Common myeloid progenitor, CD34-positive (primary cell): ENCODE measurements at places on chromosomes 3 and 15.

DNA sequence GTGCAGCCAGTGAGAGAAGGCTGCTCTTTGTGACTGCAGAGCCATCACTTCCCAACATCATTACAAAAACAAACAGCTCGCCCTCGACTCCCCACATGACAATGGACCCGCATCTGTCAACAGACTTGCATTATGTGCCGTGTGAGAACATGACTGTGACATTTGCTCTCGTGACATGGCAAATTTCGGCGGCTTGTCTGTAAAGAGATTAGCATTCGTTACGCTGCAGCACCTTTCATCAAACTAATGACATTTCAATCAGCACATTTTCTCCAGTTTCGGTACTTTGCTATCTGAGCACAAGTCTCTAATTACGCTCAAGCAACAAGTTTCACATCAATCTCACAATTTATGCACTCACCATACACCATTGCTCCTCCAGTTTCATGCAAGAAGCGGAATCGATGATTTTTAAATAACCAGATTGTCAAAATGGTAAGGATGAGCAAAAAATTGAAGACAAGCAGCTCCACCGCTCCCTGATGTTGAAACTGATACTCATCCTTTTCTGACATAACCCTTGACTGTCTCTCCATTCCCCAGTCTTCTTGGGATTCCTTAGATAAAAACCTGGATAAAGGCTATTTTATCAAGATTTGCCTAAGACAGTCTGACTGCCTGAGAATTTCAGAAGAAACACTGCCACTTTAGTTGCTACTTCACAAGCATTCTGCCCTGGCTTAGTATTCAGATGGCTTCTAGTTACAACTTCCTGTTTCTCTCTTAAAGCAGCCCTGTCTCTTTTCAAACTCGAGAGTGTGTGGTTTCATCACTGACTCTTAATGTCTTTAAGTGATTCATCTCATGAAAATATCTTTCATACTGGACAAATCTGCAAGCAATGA is at the start of gene SLC9A9:
Gene SLC9A9 (minus strand): TSS at position 682 of the 845 bp plus-strand sequence. CDS start 146 bp downstream, at position 536.
- peak; percentile 48 for DNase-seq

DNA sequence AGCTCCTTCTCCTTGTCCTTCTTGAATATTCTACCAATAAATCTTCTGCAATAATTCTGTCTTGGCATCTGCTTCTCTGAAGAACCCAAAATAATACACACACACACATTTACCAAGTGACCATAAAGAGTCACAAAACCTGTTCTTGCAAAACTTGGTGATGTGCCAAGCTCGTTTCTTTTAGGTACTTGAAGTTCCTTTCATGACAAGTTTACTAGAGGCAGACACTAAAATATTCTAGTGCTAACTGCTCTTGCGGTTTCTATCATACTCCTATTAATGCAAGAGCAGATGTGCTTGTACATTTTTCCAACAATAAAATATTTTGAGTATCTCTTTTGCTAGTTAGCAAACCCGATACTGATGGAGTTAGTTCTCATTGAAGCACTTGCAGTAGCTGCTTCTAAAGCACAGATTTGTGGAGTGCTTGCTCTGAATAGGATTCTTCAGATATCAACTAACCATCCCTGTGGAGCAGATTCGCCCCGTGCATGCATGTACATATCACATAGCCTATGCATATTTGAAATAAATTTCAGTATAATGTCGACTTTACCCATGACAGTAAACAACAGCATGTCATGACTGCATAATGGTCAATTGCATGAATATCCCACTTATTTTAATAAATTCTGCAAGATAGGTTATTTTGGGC is 23.2 kb downstream of the HHLA2 start:
- no peak for DNase-seq

GRCh38 chr3:152474585-152474984 is 205.9 kb downstream of the MBNL1 start:
- DNase-seq: peak; percentile 79

- no peak for DNase-seq
Measured at GRCh38 chr15:40731034-40731433, 24.0 kb downstream of the RMDN3 start.
